ENCODE measurements at places on chromosomes 6 and 20.

- H3K4me1 ChIP-seq = no peaks in the 10 kb centered on the region
- H3K4me3 ChIP-seq = no peak overlapping the region
- no peaks in the 10 kb centered on the region for H3K27me3 ChIP-seq
- DNase-seq = no peak
- H3K36me3 ChIP-seq = no peaks in the 10 kb centered on the region
- H3K27ac ChIP-seq = no peak overlapping the region
Measured at GRCh38 chr6:162289972-162290371, 437.6 kb downstream of the PRKN start.

DNA sequence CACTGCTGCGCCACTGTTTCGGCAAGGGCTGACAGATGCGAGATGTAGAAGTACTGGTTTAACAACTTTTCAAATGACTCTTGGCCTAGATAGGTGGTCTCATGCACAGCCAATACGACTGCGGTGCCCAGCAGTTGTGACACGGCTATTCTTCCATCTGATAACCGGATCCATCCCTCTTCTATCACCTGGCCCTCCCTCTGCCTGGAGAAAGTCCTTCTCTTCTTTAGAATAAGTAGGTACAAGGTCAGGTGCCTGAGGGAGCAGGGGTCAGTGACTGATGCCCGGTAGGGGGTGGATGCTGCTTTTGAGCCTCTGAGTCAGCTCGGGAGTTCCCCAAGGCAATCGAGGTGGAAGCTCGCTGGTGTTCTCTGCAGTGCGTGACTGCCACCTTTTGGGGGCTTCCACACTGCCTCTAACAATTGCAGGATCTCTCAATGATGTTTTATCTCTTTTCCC lies 166.8 kb upstream of the GRIK2 start:
- H3K27me3 ChIP-seq = no peaks in the 10 kb centered on the region
- no peaks in the 10 kb centered on the region for H3K36me3 ChIP-seq
- no peak for DNase-seq
- no peak overlapping the region for H3K4me3 ChIP-seq

GRCh38 chr20:36926653-36927200 lies 24.8 kb downstream of the SAMHD1 start:
- H3K36me3 ChIP-seq = peaks cover 99% of the 10 kb centered on the region
- no peak for DNase-seq
- H3K4me1 ChIP-seq = peaks cover 16% of the 10 kb centered on the region
- no peaks in the 10 kb centered on the region for H3K27me3 ChIP-seq

- peak overlapping the region; percentile 85 for H3K27ac ChIP-seq
- peak; percentile 66 for DNase-seq
- peaks cover 6% of the 10 kb centered on the region for H3K4me1 ChIP-seq
- H3K36me3 ChIP-seq = no peaks in the 10 kb centered on the region
Measured at GRCh38 chr6:133891149-133891926, 2.4 kb downstream of the TCF21 start.

GRCh38 chr6:100171533-100172321 lies 177.7 kb upstream of the MCHR2 start:
- peaks cover 3% of the 10 kb centered on the region for H3K4me1 ChIP-seq
- no peak for DNase-seq
- H3K27ac ChIP-seq = no peak overlapping the region
- no peaks in the 10 kb centered on the region for H3K27me3 ChIP-seq
- no peak overlapping the region for H3K4me3 ChIP-seq
- no peaks in the 10 kb centered on the region for H3K36me3 ChIP-seq

GRCh38 chr20:33664762-33665144 lies 2.0 kb upstream of the ACTL10 start:
- no peaks in the 10 kb centered on the region for H3K27me3 ChIP-seq
- no peak for DNase-seq
- peaks cover 13% of the 10 kb centered on the region for H3K36me3 ChIP-seq

DNA sequence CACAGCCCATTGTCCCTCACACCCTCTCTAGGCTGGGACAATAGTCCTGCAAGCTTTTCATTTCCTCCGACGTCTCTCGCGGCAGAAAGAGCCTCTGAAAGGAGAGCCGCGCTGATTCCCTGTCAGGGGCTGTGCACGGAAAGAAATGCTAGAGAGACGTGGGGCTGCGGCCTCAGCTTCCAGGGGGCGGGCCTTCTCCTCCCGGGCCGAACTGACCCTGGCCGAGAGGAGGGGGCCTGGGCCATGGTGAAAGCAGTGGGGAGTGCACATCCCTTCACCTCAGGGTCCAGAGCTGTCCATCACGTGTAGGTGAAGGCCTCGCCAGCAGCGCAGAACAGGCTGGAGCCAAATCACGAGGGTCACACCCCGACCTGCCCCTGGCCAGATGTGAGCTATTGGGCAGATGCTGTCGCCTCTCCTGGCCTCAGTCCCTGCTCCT lies 220.4 kb downstream of the TAF4 start:
- H3K4me1 ChIP-seq = no peaks in the 10 kb centered on the region
- no peak for DNase-seq
- H3K27me3 ChIP-seq = peaks cover 3% of the 10 kb centered on the region
- H3K27ac ChIP-seq = no peak overlapping the region
- no peaks in the 10 kb centered on the region for H3K36me3 ChIP-seq

- no peaks in the 10 kb centered on the region for H3K36me3 ChIP-seq
- no peak for DNase-seq
- no peaks in the 10 kb centered on the region for H3K4me1 ChIP-seq
- H3K27me3 ChIP-seq = no peaks in the 10 kb centered on the region
Measured at GRCh38 chr6:62999796-63000195, 211.5 kb upstream of the FKBP1C start.

- H3K4me1 ChIP-seq = no peaks in the 10 kb centered on the region
- no peak overlapping the region for H3K27ac ChIP-seq
- H3K4me3 ChIP-seq = no peak overlapping the region
- H3K27me3 ChIP-seq = no peaks in the 10 kb centered on the region
Measured at GRCh38 chr6:144597511-144597910, 312.4 kb downstream of the UTRN start.

DNA sequence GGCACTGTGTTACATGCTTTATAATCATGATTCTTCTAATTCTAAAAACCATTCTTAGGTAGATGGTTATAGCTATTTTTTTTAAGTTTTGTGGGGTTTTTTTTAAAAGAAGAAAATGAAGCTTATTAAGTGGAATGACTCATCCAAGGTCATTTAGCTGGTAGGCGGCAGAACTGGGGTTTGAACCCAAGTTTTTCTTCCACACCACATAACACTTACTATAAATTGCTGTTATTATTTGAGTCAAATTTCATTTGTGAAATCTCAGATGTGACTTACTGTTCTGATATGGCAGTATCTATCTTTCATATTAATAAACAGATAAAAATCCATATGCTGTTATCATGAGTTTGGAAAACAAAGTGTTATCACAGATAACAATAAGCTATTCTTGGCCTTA lies 10.4 kb upstream of the COL10A1 start:
- H3K27me3 ChIP-seq = no peaks in the 10 kb centered on the region
- H3K36me3 ChIP-seq = no peaks in the 10 kb centered on the region
- H3K4me3 ChIP-seq = no peak overlapping the region
- H3K4me1 ChIP-seq = no peaks in the 10 kb centered on the region
- H3K27ac ChIP-seq = no peak overlapping the region
- no peak for DNase-seq

DNA sequence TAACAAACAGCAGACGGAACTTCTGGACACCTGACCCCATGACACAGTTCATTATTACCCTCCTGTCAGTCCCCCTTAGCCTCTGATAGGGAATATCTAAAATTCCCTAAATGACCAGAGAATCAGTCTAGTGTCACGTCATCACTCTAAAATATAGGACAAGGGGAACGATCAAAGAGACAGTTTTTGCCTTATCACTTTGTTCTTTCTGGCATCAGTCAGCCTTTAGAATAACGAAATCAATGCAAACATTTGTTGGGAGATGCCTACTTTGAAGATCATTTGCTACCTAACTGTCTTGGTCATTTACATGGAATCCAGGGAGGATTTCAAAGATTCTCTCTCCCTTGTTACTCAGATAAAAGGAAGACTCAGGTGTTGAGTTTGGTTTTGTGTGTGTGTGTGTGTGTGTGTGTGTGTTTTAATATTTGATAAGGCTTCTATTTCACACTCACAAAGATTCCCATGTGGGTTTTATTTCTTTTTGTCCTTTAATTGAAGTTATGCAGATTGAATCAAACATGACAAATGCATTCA lies 28.3 kb downstream of the LINC00237 start:
- H3K36me3 ChIP-seq = no peaks in the 10 kb centered on the region
- DNase-seq = no peak
- H3K4me1 ChIP-seq = no peaks in the 10 kb centered on the region
- H3K4me3 ChIP-seq = no peak overlapping the region
- H3K27me3 ChIP-seq = peaks cover 17% of the 10 kb centered on the region

DNA sequence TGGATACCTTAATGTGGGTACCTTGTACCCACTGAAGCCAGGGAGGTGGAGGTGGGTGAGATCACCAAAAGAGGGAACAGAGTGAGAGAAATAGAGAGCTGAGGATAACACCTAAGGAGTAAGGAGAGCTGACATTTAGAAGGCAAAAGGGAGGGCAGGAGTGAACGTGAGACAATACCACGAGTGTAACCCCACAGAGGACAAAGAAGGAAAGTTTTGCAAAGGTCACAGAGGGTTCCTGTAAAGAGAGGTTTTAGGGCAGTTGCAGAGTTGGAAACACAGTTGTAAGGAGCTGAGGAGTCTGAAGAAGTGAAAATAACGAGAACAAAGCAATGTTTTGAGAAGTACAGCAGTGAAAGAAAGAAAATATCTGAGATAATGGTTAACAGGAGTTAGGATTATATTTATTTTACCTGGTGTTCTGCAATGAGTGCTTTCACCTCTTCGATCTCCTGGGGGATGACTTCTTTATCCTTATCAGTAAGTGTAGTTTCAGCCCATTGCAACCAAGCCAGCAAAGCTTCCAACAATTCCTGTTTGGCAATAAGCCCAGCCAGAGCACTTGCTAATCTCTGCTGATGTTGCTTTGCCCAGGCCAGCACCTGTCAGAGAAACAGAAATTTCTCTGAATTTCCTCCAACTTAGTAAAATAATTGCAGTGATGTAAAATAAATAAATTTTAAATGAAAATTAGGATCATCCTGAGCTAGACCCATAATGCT lies 166.8 kb downstream of the DST start:
- H3K27ac ChIP-seq = no peak overlapping the region
- H3K4me1 ChIP-seq = no peaks in the 10 kb centered on the region
- H3K36me3 ChIP-seq = peaks cover 87% of the 10 kb centered on the region
- no peaks in the 10 kb centered on the region for H3K27me3 ChIP-seq
- no peak for DNase-seq

DNA sequence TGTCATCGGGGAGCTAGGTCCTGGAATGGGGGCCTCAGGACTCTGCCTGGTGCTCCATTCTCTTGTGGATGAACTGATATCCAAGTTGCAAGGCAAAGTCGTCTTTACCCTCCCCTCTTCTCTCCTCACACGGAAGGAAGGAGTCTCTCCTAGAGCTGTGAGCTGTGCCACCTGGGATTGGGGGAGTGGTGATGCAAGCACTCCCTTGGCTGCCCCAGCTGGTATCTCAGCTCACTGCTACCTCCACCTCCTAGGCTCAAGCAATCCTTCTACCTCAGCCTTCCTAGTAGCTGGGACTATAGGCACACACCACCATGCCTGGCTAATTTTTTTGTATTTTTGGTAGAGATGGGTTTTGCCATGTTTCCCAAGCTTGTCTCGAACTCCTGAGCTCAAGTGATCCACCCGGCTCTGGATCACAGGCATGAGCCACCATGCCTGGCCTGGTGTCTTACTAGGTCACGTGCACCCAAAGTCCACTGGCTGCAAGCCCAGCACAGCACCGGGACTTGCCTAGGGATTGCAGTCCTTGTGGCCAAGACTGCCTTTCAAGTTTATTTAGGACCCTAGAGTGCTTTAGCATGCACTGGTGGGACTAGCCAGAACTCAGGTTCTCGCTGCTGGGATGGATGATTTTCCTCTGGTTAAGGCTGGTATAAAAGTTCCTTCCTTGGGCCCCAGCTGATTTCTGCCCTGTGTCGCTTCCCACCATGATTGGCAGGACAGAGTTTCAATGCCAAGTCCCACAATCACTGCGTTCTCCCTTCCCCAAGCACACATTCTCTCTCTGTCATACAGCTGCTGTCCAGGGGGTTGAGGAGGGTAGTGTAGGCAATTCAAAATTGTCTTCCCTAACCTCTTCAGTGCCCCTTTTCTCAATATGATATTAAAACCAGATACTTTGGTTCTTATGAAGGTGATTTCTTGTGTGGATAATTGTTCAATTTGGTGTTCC lies 33.5 kb downstream of the SMAP1 start:
- no peaks in the 10 kb centered on the region for H3K27me3 ChIP-seq
- no peaks in the 10 kb centered on the region for H3K36me3 ChIP-seq
- no peak for DNase-seq
- H3K4me1 ChIP-seq = no peaks in the 10 kb centered on the region
- H3K4me3 ChIP-seq = no peak overlapping the region

GRCh38 chr6:43817192-43817591 lies 47.2 kb downstream of the VEGFA start:
- no peaks in the 10 kb centered on the region for H3K27me3 ChIP-seq
- H3K36me3 ChIP-seq = no peaks in the 10 kb centered on the region
- peaks cover 23% of the 10 kb centered on the region for H3K4me1 ChIP-seq
- H3K27ac ChIP-seq = no peak overlapping the region

GRCh38 chr6:16140607-16141006 lies 11.7 kb downstream of the MYLIP start:
- H3K27ac ChIP-seq = no peak overlapping the region
- no peaks in the 10 kb centered on the region for H3K27me3 ChIP-seq
- no peak overlapping the region for H3K4me3 ChIP-seq
- peaks cover 37% of the 10 kb centered on the region for H3K4me1 ChIP-seq
- H3K36me3 ChIP-seq = peaks cover 54% of the 10 kb centered on the region

DNA sequence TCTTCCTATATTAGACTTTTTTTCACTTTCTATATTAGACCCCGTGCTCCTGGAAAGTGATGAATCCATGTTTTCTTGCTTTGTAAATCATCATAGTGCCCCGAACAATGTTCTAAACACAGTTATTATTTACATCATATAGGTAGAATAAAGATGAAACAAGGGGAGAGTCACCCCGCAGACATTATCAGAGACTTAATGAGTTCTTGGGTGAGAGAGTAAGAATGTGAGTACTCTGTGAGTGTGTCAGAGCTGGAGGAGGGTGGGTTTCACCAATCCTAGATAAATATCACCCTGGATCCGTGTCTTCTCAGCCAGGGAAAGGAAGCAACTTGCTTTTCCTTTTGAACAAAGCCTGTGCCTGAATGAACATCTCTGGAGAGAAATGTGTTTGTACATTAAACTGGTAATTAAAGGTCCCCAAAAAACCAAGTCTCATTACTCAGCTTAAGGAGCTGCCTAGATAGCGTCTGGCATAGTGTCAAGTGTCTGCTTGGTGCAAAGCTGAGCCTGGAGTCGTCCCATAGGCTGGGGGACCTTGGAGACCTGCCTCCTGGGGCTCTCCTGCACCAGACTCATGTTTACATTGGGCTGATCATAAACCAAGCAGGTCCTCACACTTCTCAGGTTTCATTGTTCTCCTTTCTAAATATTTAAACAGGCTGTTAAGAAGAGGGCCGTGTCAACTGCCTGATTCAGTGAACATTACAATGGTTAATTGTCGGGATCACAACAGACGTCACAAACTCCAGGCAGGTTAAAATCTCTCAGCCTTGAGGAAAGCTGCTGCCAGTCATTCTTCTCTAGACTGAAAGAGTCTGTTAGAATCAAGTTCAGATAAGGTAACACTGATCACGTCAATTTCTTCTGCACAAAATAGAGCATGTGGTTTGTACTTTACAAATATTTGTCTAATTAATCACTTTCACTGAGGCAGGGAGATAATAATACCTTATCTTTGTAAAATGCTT lies 179.7 kb upstream of the MYLIP start:
- no peaks in the 10 kb centered on the region for H3K36me3 ChIP-seq
- H3K4me3 ChIP-seq = no peak overlapping the region
- H3K4me1 ChIP-seq = peaks cover 18% of the 10 kb centered on the region
- no peaks in the 10 kb centered on the region for H3K27me3 ChIP-seq
- peak; percentile 63 for DNase-seq

Data from upper lobe of right lung (tissue), 1 donor.